ENCODE measurements at places on chromosomes 6 and 20.

- no peak for DNase-seq
Measured at GRCh38 chr6:169020821-169021220, 232.8 kb downstream of the THBS2 start.

DNA sequence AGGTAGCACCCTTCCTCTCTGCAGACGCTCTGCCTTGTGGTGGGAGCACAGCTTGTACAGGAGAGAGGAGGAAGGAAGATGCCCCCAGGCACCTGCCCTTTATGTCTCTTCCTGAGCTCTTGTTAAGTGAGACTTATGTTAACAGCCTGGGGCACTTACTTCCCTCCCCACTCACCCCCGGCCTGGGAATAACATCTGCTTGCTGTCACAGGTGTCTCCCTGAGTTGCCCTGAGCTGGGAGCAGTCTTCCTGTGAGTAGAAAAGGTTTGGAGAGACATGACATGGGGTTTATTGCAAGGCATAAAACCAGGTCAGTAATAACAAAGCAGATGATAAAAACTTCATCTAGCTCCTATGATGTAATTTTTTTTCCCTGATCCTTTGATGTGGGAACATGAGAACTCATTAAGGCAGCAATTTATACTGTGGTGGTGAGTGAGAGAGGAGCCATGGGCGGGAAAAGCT lies 1.9 kb downstream of the SSTR4 start:
- DNase-seq, result no peak

GRCh38 chr20:40634891-40635290 lies 54.1 kb downstream of the MAFB start:
- no peak for DNase-seq

- no peak for DNase-seq
Measured at GRCh38 chr6:27312146-27312949, at the start of gene POM121L2. Gene POM121L2 (minus strand): TSS chr6:27312273. CDS start chr6:27312170, 103 bp downstream.

DNA sequence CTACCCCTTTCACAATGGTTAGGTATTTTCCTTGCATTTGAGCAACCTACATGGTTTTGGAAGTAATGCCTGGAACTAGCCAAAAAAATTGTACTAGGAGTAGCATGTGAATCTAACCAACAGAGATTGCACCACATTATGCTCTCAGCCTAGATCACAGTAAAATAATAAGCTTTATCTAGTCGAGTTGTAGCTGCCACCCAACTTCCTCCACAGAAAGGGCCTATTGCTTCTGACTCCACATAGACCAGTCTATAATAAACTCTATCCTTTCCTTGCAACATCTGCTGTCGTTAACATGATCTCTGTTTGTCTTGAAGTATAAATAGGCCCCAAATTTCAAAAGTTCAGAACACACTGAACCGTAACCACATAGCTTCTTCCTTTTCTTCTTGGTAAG lies 375.5 kb downstream of the PKHD1 start:
- no peak for DNase-seq

DNA sequence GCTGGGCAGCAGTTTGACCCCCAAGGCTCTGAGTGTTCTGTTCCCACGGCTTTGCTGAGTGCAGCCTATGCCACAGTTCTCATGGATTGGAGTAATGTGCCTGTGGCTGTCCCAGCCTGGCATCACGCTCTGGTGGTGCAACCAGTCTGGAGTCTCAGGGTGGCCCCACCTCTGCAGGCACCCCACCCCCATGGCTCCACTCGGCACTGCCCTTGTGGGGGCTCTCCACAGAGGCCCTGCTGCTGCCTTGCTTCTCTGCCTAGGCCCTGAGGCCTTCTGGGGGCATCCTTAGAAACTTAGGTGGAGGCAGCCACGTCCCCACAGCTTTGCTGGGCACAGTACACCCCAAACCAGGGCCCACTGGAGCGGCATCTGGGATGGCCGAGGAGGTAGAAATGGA lies 25.4 kb upstream of the B4GALT5 start:
- no peak for DNase-seq

GRCh38 chr6:91161246-91161645 lies 574.4 kb upstream of the MAP3K7 start:
- no peak for DNase-seq

- peak; percentile 88 for DNase-seq
Measured at GRCh38 chr6:108736832-108737231, 111.4 kb upstream of the ARMC2 start.

GRCh38 chr6:21524201-21524600 lies 69.3 kb upstream of the SOX4 start:
- DNase-seq, result no peak

- no peak for DNase-seq
Measured at GRCh38 chr6:20554326-20554725, 20.1 kb downstream of the CDKAL1 start.

GRCh38 chr6:121896771-121897170 lies 461.3 kb downstream of the GJA1 start:
- no peak for DNase-seq

DNA sequence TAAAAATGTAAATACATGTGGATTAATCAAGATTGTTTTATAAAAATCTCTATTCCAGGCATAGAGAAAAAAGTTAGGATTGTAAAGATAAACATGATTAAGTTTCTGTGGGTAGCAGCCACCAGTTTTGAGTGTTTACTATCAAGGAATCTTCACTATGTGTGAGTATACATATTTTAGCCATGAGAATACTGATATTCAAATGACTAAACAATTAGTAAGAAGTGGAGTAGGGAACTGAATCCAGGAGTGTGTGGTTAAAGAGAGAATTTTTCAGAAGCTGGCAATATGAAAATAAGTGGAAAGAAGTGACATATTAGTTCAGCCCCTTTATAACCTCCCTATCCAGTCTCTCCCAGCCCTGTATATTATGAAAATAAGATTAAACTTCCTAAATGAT lies 10.3 kb downstream of the ELOVL2 start:
- DNase-seq, result peak; percentile 64

DNA sequence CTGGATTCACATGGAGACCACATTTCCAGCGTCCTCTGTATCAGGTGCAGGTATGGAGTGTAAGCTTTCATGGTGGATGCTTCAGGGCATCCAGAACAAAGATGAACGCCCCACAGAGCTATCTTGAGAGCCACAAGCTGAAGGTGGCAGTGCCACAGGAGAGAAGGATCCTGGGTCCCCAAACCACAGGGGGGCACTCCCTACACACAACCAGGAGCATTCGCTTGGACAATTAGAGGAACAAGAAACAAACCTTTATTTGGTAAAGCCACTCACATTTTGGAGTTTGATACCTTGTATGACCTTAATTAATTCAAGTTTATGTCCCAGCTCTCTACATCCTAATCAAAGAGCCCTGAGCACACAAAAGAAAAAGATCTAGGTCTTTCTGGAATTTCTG lies 406.3 kb downstream of the PREX1 start:
- no peak for DNase-seq

GRCh38 chr6:14246876-14247275 lies 129.3 kb downstream of the CD83 start:
- DNase-seq, result no peak

DNA sequence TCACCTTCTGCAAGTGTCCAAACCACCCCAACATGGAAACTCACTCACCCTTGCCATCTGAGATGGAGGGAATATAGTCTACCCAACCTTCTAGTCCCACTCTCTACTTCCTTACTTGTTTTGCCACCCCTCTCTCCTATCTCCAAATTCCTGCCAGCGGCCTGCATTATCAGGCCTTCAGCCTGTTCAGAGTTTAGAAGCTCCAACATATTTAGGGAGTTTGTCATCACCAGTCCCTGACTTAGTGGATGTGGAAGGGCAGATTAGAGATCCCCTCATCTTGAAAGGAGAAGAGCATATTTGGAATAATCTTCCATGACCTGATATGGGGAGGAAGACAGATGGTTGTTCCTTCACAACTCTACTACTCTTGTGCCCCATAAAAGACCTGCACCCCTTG lies 281.4 kb upstream of the MAP3K7 start:
- DNase-seq, result no peak

GRCh38 chr6:144535630-144536029 lies 250.5 kb downstream of the UTRN start:
- no peak for DNase-seq

DNA sequence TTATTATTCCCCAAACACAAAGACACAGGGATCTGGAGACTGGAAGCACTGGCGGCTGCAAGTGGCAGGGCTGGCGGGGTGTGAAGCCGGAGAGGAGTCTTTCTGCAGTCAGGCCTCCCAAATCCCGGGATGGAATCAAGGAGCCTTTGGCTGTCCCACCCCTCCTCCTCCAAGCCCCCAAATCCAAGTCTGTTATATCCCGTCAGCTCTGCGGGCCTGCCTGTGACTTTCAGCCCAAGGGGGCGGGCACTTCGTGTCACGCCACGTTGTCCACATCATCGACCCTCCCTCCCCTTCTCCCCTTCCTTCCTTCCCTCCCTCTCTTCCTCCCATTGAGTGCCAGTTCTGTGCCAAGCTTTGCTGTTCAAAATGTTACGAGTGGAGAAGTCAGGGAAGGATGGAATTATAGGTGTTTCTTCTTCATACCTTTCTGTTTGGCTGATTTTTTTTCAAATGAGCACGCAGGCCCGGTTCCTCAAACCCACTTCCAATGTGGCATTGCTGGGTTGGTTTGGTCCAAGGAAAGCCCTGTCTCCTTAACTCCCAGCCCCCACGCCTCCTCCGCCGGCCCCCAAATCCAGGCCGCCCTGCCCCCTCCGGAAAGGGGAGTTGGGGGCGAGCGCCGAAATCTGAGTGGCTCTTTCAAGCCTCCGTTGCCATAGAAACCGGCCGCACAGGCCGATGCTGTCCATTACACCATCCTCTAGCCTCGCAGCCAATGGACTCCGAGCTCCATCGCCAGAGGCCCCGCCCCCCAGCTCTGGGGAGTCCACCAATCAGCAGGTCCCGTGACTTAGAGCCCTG lies 12.7 kb downstream of the ZCCHC3 start:
- peak; percentile 78 for DNase-seq

DNA sequence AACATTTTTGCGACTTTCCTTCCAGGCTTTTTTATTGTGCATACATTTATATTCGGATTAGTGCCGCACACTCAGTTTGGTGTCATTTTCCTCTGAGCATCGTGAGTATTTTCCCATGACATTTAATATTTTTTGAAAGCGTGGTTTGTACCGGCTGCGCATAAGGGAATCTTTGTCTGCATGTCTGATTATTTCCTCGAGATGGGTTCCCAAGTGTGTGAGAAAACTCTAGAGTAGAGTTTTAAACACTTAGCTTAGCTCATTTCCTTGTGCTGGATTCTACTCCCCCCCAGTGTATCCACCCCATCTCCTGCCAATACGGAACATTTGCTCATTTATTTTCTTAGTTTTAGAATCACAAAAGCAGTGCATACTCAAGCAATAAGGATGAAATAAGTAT lies 94.3 kb downstream of the CDC5L start:
- DNase-seq, result no peak

GRCh38 chr20:3505148-3505547 lies 34.3 kb downstream of the ATRN start:
- no peak for DNase-seq

- DNase-seq, result no peak
Measured at GRCh38 chr6:131037194-131037897, 25.7 kb downstream of the EPB41L2 start.

DNA sequence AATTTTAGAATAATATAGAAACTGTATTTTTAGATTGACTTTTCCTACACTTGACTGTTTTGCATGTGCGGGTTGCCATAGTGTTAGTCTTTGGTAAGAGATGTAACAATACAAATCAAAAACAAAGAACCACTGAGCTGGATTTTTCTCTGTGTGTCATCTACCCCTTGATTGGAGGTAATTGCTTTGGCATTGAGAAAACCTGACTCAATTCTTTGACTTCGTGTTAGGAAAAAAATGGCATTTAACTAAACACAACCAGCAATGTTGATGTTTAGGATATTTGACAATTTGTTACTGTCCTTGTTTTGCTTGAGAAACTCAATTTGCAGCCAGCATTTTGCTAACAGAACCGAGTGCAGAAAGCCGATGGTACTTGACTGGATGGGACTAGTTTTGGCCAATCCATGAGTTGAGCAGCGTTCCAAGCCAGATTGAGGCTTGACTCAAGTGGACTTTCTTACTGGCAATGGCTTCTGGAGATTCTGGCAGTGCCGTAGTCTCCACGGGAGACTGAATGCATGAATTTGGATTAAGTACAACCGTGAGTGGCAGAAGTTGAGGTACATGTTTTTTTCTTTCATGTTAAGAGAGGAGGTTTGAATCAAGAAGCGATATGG lies 17.1 kb downstream of the TPBG start:
- no peak for DNase-seq

GRCh38 chr20:39974966-39975501 lies 714.0 kb downstream of the MAFB start:
- no peak for DNase-seq

DNA sequence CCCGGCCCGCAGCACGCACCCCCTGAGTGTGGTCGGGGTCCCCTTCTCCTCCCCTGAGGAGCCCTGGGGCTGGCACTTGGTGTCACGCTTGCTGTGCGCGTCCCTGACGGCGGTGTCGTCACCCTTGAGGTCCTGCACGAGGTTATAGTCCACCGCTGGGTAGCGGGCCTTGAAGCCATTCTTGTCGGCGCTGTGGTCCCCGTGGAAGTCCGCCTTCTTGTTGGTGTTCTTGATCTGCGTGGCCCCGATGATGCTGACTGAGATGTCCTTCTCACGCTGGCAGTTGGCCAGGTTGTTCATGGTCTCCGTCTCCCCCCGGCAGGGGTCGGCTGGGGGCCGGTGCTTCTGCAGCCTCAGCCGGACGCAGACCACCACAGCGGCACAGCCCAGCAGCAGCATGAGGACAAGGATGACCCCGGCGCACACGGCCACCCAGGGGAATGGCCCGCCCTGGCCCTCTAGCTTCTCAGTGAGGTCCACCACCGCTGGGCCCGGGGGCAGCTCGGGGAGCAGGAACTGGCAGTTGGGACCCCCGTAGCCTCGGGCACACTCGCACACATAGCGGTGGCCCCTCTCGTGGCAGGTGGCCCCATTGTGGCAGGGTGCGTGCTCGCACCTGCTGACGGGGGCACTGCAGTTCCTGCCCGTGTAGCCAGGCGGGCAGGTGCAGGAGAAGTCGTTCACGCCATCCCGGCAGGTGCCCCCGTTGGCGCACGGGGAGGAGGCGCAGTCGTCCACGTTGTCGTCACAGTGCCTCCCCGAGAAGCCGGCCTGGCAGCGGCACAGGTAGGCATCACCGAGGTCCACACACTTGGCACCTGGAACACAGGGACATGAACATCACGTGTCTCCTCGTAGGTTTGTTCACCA lies 7.4 kb downstream of the DLL1 start:
- no peak for DNase-seq

GRCh38 chr20:22418738-22419137 lies 165.6 kb downstream of the FOXA2 start:
- no peak for DNase-seq

DNA sequence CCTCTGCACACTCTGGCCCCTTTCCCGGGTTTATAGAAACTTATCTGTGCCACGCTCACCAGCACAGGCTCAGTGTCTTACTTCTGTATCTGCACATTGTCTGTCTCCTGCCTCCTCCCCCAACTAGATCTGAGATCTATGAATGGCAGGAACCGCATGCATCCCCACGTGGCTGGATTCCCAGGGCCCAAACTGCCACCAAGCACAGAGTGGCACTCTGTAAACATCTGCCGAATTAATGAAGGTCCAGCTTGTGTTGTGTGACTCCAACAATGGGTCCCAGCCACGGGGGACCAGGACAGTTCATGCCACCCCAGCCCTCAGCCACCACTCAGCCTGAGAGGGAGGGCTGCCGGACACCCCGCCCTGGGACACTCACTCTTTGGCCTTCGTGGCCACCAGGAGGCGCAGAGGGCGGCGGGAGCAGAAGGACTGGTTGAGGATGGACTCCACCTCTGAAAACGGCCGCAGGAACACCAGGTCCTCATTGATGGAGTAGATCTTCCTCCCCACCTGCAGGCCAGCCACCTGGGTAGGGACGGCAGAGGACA lies 171.1 kb downstream of the PREX1 start:
- DNase-seq, result no peak

- no peak for DNase-seq
Measured at GRCh38 chr6:75943381-75943780, 129.1 kb downstream of the IMPG1 start.
